ENCODE measurements at places on chromosomes 6 and 20.

GRCh38 chr6:38997128-38997761 is 51.3 kb upstream of the GLP1R start:
- DNase-seq, result peak; percentile 19

GRCh38 chr6:37244430-37245310 is 12.9 kb upstream of the TBC1D22B start:
- no peak for DNase-seq

DNA sequence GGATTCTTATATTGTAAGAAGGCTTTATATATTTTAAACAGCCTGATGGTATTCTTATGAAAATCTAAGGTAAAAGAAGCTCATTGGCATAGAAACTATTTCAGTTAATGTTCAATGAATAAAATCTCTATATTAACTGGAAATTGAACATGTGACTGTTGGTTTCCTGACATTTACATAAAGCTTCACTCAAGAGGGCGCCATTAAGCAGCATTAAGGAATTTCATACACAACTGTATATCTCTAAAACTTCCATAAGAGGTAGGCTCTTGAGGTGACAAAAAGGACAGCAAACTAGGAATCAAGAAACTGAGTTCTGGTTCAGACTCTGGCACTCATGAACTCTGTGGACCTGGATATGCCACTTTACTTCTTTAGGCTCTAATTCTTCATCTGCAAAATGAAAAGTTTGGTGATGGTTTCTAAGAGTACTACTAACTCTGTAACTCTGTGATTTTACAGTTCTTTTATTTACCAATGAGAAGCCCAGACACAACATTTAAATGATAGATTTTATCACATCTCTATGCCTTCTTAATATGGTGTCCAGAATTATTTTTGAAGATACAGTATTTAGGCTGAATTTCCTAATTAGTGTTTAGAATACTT is 147.5 kb downstream of the FLRT3 start:
- DNase-seq, result no peak

GRCh38 chr6:168412456-168412855 is 28.5 kb upstream of the SMOC2 start:
- no peak for DNase-seq

DNA sequence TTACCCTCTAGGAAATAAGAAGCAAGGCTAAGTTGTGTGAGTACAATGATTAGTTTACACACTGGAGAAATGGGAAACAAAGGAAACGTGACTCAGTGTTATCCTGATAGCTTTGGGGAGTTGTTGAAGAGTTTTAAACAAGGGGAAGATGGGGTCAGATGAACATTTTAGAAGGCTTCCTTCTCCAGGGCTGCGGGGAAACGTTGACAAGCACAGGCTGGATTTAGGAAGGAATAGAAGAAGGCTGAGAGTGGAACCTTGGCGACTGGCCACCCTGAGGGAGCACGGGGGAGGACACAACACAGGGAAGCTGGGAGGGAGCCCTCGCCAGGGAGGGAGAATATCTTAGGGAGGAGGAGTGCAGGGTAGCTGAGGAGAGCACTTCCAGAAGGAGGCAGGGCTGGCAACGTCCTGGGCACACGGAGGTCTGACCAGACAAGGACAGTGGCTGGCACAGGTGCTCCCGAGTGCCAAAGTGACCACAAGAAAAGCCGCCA is 134.7 kb downstream of the AIG1 start:
- no peak for DNase-seq

DNA sequence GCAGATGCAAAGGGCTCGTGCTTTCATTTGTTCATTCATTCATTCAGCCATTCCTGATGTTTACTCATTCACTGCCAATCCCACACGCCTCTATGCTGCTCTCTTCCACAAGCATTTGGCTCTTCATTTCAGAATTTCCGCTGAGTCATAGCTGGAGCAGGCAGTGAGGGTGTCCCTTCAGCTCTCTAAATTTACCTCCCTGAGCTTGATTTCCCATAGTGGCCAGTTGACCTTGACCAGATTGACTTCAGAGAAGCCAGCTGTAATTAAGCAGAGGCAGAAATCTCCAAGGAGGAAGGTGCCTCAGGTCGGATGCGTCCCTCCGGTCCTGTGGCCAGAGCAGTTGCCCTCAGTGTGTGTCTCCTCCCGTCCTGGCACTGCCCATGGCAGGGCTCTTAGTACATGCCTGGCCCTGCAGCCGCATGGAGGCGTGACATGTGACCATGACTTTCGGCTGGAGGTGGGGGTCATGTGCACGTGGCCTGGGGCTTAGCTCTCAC is 267.2 kb upstream of the ECI2 start:
- no peak for DNase-seq

GRCh38 chr6:120899932-120900331 is 434.3 kb downstream of the TBC1D32 start:
- DNase-seq, result no peak

DNA sequence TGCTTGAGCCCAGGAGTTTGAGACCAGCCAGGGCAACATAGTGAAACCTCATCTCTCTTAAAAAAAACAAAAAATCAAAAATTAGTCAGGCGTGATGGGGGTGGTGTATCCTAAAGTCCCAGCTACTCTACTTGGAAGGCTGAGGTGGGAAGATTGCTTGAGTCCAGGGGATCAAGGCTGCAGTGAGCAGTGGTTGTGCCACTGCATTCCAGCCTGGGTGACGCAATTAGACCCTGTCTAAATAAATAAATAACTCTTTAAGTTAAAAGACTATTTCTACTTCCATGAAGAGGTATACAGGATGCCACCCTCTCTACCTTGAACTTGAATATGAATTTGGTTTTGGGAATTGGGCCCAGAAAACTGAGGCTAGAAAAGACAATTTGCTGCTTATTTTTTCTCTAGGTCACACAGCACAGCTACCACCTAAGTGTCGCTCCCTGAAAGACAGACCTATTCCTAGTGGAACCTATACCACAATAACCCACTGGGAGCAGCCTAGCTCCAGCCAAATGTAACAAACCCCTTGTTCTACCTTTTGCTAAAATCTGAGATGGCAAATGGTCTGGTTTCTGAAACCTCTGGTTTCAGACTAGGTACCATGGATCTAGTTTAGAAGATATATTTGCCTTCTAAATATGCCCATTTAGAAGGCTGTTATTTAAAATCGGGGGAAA is 35.2 kb downstream of the HMGCLL1 start:
- DNase-seq, result no peak

GRCh38 chr6:168417191-168417590 is 23.8 kb upstream of the SMOC2 start:
- no peak for DNase-seq

- DNase-seq, result no peak
Measured at GRCh38 chr6:71254323-71254722, 34.3 kb upstream of the OGFRL1 start.

GRCh38 chr6:115765966-115766365 is 294.7 kb downstream of the FRK start:
- no peak for DNase-seq
